ENCODE measurements at places on chromosomes 4 and X. TPM values are rescaled to one million over a fixed set of nuclear protein-coding genes. Genes with fewer than 3 reads are reported as not detected.
A peak's percentile ranks its signal among the peaks of the same experiment; 100 is the strongest.

Gene TIGD4
- 0.03 TPM for polyA plus RNA-seq

Gene PWWP3B
- not detected for polyA plus RNA-seq

Gene DNAAF6
- polyA plus RNA-seq, result not detected

Gene PSAPL1
- polyA plus RNA-seq, result not detected

Gene ASB11
- polyA plus RNA-seq, result not detected

Gene RIPPLY1
- polyA plus RNA-seq, result not detected

Gene MAGEC2
- polyA plus RNA-seq, result not detected

Gene TRPC5OS
- polyA plus RNA-seq, result not detected

Gene ESX1
- polyA plus RNA-seq, result 0.05 TPM

Gene ARX
- not detected for polyA plus RNA-seq

- no peaks in the 10 kb centered on the region for H3K36me3 ChIP-seq
- DNase-seq, result no peak
- peaks cover 17% of the 10 kb centered on the region for H3K4me1 ChIP-seq
- H3K27me3 ChIP-seq, result no peaks in the 10 kb centered on the region
Measured at GRCh38 chr4:7044137-7044930, 1.2 kb downstream of the TADA2B start.

GRCh38 chr4:165369522-165369921 lies 9.3 kb upstream of the CPE start:
- DNase-seq, result no peak
- no peak overlapping the region for H3K4me3 ChIP-seq
- no peaks in the 10 kb centered on the region for H3K36me3 ChIP-seq
- H3K27me3 ChIP-seq, result peaks cover 2% of the 10 kb centered on the region
- no peaks in the 10 kb centered on the region for H3K4me1 ChIP-seq
- H3K27ac ChIP-seq, result no peak overlapping the region

DNA sequence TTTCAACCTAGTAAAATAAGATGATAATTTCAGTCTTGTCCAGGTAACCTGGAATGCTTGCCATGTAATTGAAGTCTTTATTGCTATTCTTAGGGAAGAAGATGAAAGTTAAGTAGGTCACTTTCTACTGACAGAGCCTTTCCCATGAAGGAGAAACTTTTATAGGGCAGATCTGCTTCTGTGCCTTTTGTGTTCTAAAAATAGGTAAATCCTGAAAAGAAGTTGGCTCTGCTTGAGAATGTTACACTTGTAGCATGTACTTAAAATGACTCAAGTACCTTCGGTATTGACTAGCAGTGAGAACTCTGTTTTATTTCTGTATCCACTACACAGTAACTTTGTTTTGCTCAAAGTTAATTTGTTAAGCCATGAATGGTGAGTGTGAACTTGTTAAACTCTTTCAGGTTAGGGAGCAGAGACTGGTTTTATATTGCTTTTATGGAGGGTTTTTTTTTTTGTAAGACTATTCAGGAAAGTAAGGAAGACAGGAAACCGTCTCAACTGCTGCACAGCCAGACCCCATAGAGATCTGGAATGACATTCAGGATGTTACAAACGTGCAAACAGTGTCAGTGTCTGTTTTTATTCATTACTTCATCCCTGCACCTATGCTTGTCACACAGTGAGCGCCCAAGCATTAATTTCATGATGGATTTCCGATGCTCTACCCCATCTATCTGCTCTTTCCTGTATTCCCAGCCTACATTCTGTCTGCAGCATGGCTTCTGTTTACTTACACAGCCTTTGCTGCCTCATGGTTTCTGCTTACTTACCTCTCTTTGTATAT lies 53.0 kb downstream of the SEPTIN11 start:
- no peaks in the 10 kb centered on the region for H3K27me3 ChIP-seq
- H3K4me3 ChIP-seq, result no peak overlapping the region
- H3K4me1 ChIP-seq, result peaks cover 53% of the 10 kb centered on the region
- peak overlapping the region; percentile 80 for H3K27ac ChIP-seq
- DNase-seq, result peak; percentile 67

DNA sequence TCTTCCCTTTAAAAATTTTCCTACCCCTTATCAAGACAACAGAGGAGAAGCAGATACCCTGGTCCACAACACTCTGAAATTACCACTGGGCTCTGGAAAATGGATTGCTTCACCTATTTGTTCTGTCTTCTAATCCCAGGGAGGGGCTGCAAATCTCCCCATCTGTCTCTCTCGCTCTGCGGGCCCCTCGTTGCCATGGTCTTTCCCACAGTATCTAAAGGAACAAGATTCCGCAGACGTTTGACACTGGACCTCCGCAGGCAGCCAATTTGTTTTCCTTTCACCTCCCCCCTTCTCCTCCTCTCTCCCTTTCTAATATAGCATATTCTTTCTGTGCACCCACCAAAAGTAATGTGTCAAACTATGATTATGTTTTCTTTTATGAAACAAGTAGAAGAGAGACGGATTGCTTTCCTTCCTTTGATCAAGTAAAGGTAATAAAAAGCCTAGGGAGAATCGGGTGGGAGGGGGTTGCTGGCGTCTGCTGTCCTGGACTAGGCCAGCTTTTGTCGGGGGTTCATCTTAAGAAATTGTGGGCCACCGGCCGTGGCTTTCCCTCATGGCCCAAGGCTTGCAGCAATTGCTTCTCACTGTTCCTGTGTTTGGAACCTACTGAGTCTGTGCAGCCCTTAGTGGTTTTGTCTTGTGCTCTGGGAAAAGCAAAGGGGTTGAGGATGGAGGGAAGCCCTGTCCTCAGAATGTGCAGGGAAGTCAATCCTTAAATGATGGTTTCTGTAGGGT lies 81.0 kb downstream of the MGST2 start:
- H3K36me3 ChIP-seq, result no peaks in the 10 kb centered on the region
- H3K27me3 ChIP-seq, result no peaks in the 10 kb centered on the region
- DNase-seq, result no peak
- no peaks in the 10 kb centered on the region for H3K4me1 ChIP-seq

- peaks cover 2% of the 10 kb centered on the region for H3K4me1 ChIP-seq
- no peaks in the 10 kb centered on the region for H3K27me3 ChIP-seq
- no peak overlapping the region for H3K4me3 ChIP-seq
Measured at GRCh38 chrX:102154218-102154860, 1.4 kb downstream of the BEX5 start.

DNA sequence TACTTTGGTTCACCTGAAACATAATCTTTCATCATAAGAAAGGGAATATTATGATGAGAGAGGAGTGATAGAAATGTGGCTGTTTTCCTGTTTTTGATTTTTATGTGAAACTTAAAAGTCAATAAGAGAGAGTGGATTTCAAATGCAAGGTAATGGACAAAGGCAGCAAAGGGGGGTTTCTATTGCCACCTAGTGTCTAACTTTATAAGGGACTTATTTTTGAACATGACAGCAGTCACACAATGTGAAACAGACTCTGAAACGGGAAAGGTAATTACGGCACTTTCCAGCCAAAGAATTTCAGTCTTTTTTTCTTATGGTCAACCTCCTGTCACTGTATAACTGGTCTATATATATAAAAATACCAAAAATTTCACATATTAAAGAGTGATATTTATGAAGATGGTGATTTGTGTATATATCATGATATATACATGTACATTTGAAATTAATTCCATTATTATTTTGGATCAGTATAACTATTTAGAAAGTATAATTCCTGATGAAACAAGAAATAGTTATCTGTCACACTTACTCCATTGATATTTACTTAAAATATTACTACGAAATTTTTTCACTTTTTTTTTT lies 127.1 kb downstream of the FBXO8 start:
- H3K27me3 ChIP-seq, result peaks cover 8% of the 10 kb centered on the region
- no peaks in the 10 kb centered on the region for H3K36me3 ChIP-seq
- H3K4me3 ChIP-seq, result no peak overlapping the region
- H3K4me1 ChIP-seq, result no peaks in the 10 kb centered on the region
- no peak overlapping the region for H3K27ac ChIP-seq

DNA sequence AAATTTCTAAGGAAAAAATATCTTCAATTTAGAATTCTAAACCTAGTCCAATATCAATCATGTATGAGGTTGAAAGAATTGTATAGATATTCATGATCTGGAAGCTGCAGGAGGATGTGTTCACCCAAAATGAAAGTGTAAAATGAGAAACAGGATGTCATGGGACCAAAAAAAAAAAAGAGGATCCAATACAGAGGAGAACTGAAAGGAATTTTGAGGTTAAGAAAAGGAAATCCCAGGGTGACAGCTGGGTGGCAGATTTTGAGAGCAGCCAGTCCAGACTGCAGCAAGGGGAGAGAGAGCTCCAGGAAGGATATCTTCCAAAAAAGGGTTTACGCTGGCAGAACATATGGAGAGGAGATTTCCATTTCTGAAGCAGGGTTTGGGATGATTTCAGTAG lies 38.9 kb downstream of the TLR10 start:
- H3K36me3 ChIP-seq, result no peaks in the 10 kb centered on the region
- H3K4me1 ChIP-seq, result no peaks in the 10 kb centered on the region
- DNase-seq, result no peak
- H3K4me3 ChIP-seq, result no peak overlapping the region
- H3K27ac ChIP-seq, result no peak overlapping the region
- H3K27me3 ChIP-seq, result peaks cover 4% of the 10 kb centered on the region

GRCh38 chr4:47736146-47736545 lies 101.7 kb downstream of the CORIN start:
- no peak overlapping the region for H3K27ac ChIP-seq
- no peak for DNase-seq
- no peak overlapping the region for H3K4me3 ChIP-seq
- H3K36me3 ChIP-seq, result no peaks in the 10 kb centered on the region
- no peaks in the 10 kb centered on the region for H3K27me3 ChIP-seq

DNA sequence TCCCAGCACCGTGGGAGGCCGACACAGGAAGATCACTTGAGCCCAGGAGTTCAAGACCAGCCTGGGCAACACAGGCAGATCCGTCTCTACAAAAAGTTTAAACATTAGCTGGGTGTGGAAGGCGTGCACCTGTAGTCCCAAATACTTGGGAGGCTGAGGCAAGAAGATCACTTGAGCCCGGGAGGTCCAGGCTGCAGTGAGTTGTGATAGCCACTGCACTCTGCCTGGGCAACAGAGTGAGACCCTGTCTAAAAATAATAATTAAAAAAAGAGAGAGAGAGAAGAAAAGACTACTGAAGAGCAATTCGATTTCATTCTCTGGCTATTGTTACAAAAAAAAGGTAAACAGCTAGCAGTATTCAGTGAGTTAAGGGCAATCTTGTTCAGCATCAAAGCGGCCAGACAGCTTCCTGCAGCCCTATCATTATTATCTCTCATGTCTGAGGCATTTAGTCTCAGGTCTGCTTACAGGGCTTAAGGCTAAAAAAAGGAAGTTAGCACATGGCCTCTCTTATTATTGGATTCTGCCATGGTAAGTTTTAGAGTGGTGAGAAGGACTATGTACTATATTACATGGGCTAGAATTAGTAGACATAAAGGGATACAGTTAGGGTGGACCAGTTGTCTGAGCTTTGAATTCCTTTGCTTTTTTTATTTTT lies 37.9 kb downstream of the ARHGEF6 start:
- no peaks in the 10 kb centered on the region for H3K36me3 ChIP-seq
- no peaks in the 10 kb centered on the region for H3K27me3 ChIP-seq
- DNase-seq, result no peak
- no peak overlapping the region for H3K4me3 ChIP-seq

- no peak overlapping the region for H3K4me3 ChIP-seq
- H3K36me3 ChIP-seq, result no peaks in the 10 kb centered on the region
- peak; percentile 65 for DNase-seq
- no peak overlapping the region for H3K27ac ChIP-seq
- peaks cover 13% of the 10 kb centered on the region for H3K4me1 ChIP-seq
Measured at GRCh38 chr4:30714408-30715031, 5.6 kb upstream of the PCDH7 start.

- H3K27me3 ChIP-seq, result no peaks in the 10 kb centered on the region
- no peak overlapping the region for H3K27ac ChIP-seq
- H3K36me3 ChIP-seq, result no peaks in the 10 kb centered on the region
- no peak overlapping the region for H3K4me3 ChIP-seq
- DNase-seq, result no peak
- no peaks in the 10 kb centered on the region for H3K4me1 ChIP-seq
Measured at GRCh38 chr4:9602389-9602914, 158.2 kb downstream of the DEFB131A start.

- no peaks in the 10 kb centered on the region for H3K27me3 ChIP-seq
- no peak overlapping the region for H3K27ac ChIP-seq
- H3K4me1 ChIP-seq, result no peaks in the 10 kb centered on the region
- no peak overlapping the region for H3K4me3 ChIP-seq
- no peaks in the 10 kb centered on the region for H3K36me3 ChIP-seq
Measured at GRCh38 chr4:63898961-63899360, 510.3 kb downstream of the TECRL start.

GRCh38 chr4:14302021-14302420 lies 674.5 kb upstream of the BOD1L1 start:
- no peaks in the 10 kb centered on the region for H3K36me3 ChIP-seq
- no peak overlapping the region for H3K27ac ChIP-seq
- H3K4me3 ChIP-seq, result no peak overlapping the region
- DNase-seq, result no peak

GRCh38 chr4:128831531-128832242 lies 22.2 kb downstream of the JADE1 start:
- H3K4me1 ChIP-seq, result peaks cover 14% of the 10 kb centered on the region
- H3K36me3 ChIP-seq, result peaks cover 5% of the 10 kb centered on the region
- H3K27ac ChIP-seq, result no peak overlapping the region

DNA sequence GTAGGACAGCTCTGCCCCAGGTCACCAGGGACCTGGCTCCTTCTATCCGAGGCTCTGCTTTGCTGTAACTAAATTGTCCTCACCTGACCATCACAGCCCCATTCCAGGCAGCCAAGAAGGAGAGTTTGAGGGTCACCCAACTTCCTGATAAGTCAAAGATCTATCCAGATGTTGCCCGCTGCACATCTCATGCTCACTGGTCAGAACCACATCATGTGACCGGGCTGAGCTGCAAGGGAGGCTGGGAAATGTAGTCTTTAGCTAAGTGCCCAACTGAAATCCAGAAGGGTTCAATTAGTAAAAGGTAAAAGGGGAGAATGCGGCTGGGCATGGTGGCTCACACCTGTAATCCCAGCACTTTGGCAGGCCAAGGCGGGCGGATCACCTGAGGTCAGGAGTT lies 18.4 kb downstream of the HMX1 start:
- H3K27me3 ChIP-seq, result peaks cover 40% of the 10 kb centered on the region
- H3K27ac ChIP-seq, result no peak overlapping the region
- DNase-seq, result no peak

- no peak for DNase-seq
- no peaks in the 10 kb centered on the region for H3K27me3 ChIP-seq
- no peak overlapping the region for H3K27ac ChIP-seq
- no peaks in the 10 kb centered on the region for H3K36me3 ChIP-seq
- H3K4me1 ChIP-seq, result peaks cover 7% of the 10 kb centered on the region
- H3K4me3 ChIP-seq, result no peak overlapping the region
Measured at GRCh38 chrX:150893936-150894335, 4.5 kb downstream of the CD99L2 start.

- H3K27me3 ChIP-seq, result no peaks in the 10 kb centered on the region
- no peaks in the 10 kb centered on the region for H3K36me3 ChIP-seq
- no peak overlapping the region for H3K4me3 ChIP-seq
- DNase-seq, result no peak
- no peaks in the 10 kb centered on the region for H3K4me1 ChIP-seq
Measured at GRCh38 chr4:20368926-20369325, 117.2 kb downstream of the SLIT2 start.

- no peaks in the 10 kb centered on the region for H3K36me3 ChIP-seq
- no peak for DNase-seq
- H3K27me3 ChIP-seq, result no peaks in the 10 kb centered on the region
- no peak overlapping the region for H3K27ac ChIP-seq
- no peak overlapping the region for H3K4me3 ChIP-seq
Measured at GRCh38 chrX:41313419-41313818, 20.5 kb upstream of the DDX3X start.

GRCh38 chr4:145730026-145730425 lies 50.1 kb downstream of the C4orf51 start:
- no peak for DNase-seq
- no peak overlapping the region for H3K4me3 ChIP-seq
- H3K4me1 ChIP-seq, result peaks cover 22% of the 10 kb centered on the region
- H3K36me3 ChIP-seq, result no peaks in the 10 kb centered on the region
